ENCODE measurements at places on chromosomes 16 and 17. TPM values are rescaled to one million over a fixed set of nuclear protein-coding genes. Genes with fewer than 3 reads are reported as not detected.

Gene CTRB2
- 29.1 TPM for total RNA-seq

- DNase-seq, result no peak
Measured at GRCh38 chr16:12837291-12837690, 33.6 kb upstream of the CPPED1 start.

Gene HBQ1
- total RNA-seq, result not detected

DNA sequence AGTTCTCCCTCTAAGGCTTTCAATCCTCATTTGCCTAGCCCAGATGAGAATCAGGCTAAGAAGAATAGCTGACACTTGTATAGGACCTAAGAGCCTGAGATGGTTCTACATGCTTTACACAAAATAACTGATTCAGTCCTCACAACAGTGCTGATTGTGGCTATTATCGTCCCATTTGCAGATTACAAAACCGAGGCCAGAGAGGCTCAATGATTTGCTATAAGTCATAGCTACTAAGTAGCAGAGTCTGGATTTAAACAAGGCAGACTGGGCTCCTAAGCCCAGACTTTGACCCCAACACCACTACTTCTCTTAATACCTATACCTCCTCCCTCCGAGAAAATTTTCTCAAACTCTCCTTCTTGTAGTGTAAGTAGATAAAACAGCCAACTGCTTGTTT lies 23.1 kb downstream of the ABCC12 start:
- no peak for DNase-seq

- DNase-seq, result no peak
Measured at GRCh38 chr17:41593306-41593981, 6.7 kb upstream of the KRT14 start.

DNA sequence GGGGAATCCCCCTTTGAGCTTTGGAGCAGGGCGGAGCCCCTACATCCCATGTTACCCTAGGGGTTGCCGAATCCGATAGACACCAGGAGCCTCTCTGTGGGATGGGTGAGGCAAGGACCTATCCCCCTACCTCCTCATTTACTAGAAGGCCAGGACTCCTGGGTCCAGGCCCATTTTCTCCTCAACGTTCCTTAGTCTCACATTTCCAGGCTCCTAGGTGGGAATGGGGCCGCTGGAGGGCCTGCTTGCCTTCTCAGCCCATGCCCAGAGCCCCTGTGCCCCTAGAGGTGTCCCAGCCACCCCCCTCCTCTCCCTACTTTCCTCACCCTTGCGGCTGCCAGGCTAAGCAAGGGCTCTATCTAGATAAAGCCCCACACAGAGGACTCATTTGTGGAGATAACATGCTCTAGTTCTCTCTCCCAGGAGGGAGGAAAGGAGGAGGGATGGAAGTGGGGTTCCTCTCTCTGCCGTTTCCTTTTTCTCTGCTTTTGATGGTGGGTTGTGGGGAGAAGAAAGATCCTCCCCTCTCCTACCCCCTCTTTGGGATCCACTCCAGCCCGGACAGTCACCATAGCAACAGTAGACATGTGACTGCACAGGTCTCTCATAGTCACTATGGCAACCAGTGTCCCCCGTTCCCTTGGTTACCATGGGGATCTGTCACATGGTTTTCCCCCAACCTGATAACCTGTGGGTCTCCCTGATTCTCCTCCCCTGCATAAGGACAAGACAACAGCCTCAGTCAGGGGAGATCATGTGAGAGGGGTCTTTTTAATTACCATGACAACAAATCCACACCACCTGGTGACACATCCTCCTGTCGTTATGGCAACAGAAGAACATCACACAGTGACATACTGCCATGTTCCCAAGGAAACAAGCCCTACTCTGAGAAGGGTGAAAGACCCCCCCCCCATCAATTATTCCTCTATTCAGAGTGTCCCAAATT lies 5.2 kb downstream of the CACNA1G start:
- DNase-seq, result no peak

Gene NECAB2
- 0.25 TPM for total RNA-seq

- no peak for DNase-seq
Measured at GRCh38 chr17:63423963-63424362, 22.1 kb downstream of the CYB561 start.

GRCh38 chr16:2964475-2965336 lies 631 bp downstream of the KREMEN2 start:
- DNase-seq, result peak; percentile 68

- DNase-seq, result no peak
Measured at GRCh38 chr16:47056688-47057629, 83.5 kb upstream of the DNAJA2 start.

GRCh38 chr17:29757788-29758187 lies 135.1 kb upstream of the CORO6 start:
- DNase-seq, result no peak

GRCh38 chr17:3921502-3922319 lies 5.4 kb upstream of the P2RX1 start:
- DNase-seq, result no peak

DNA sequence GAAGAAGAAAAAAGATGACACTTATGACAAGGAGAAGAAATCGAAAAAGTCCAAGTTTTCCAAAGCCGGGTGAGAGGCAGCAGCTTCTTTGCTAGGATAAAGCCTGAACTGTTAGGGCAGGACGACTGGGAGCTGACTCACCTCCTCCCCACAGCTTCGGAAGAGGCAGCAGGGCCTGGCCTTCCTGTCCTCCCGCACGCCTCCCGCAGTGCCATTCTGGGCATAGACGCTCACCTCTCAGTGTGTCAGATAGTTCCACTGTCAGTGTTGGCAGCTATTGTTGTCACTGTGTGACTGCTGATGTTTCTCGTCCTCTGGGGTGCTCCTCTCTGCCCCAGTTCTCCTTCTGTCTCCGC lies 12.6 kb downstream of the UBN1 start:
- DNase-seq, result no peak

Gene NOG
- total RNA-seq, result 0.16 TPM

GRCh38 chr17:81542431-81543338 lies 9.5 kb downstream of the FAAP100 start:
- DNase-seq, result no peak

DNA sequence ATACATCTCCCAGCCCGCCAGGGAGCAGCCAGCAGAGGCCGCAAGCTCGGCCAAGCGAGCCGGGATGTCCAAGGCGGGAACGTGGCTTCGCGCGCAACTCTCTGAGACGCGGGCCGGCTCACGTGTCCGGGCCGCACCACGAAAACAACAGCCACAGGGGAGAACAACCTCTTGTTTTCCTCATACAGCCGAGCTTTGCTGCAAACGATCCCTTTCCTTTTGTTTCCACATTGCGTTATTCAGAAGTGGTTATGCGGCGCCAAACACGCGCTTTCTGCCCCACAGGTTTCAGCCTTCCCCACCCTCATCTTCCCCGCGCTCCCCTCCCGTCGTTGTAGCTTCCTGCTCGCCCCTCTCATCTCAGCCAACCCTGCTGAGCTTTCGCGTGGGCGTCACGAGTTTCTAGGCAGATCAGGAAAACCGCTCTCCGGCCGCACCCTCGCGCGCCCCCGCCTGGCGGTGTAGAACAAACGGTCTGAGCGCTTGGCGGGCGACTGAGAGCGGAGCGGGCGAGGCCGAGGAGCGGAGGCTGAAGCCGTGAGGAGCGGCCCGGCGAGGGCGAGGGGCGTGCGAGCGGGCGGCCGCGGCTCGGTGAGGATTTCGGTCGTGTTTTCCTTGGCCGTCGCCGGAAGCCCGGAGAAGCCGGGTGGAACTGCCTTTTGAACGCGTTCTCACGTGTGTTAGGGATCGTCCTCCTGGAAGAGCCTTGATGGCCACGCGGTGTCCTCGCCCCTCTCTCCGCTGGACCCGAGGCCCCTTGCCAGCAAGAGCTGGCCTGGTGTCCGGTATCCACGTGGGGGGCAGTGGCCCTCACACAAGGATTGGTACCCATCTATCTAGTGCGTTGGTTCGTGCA lies 6.6 kb upstream of the SMARCD2 start:
- peak; percentile 90 for DNase-seq

DNA sequence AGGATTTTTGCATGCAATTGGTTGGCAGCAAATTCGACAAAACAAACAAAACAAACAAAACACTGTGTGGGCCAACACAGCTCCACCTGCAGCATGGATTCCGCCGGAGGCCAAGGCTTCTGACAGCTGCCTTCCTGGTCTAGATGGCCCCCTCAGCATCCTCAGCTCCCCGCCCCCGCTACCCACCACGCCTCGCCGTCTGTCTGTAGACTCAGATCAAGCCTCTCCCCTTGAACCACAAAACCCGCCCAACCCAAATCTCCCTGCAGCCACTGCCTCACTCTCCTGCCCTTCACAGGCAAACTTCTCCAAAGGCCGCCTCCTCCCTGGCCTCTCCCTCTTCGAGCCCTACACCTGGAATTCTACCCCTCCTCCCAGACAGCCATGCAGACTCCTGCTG lies 57.9 kb downstream of the RTN4RL1 start:
- no peak for DNase-seq

GRCh38 chr17:35373534-35373983 lies at the start of gene SLFN11:
Gene SLFN11, minus strand, starts transcription at chr17:35373621. Its CDS starts 9,814 bp downstream, at chr17:35363807.
- DNase-seq, result peak; percentile 71

DNA sequence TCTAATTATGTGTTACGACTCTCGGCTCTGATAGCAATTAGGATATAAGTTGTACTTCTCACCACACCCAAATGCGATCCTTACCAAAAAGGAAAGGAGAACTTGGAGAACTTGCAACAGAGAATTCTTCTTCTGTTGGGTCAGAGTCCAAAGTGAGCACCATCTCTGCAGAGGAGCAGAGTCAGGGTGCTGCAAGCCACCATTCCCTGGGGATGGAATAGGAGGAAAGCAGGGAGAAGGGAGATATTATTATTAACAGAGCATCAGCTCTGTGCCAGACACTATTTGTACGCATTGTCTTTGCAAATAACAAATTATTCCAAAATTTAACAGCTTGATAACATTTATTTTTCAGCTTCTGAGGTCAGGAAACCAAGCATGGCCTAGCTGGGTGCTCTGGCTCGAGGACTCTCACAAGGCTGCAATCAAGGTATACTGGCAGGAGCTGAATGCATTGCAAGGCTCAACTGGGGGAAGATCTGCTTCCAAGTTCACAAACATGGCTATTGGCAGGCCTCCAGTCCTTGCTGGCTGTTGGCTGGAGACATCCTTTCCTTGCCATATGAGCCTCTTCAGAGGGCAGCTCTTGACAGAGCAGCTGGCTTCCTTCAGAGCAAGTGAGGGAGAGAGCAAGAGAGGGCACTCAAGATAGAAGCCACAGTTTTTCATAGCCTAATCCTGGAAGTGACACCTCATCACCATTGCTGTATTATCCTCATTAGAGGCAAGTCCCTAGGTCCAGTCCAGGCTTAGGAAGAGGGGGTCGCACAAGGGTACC lies 296.2 kb upstream of the CDH5 start:
- DNase-seq, result peak; percentile 55

- no peak for DNase-seq
Measured at GRCh38 chr17:63285551-63285950, 160.6 kb downstream of the CYB561 start.

DNA sequence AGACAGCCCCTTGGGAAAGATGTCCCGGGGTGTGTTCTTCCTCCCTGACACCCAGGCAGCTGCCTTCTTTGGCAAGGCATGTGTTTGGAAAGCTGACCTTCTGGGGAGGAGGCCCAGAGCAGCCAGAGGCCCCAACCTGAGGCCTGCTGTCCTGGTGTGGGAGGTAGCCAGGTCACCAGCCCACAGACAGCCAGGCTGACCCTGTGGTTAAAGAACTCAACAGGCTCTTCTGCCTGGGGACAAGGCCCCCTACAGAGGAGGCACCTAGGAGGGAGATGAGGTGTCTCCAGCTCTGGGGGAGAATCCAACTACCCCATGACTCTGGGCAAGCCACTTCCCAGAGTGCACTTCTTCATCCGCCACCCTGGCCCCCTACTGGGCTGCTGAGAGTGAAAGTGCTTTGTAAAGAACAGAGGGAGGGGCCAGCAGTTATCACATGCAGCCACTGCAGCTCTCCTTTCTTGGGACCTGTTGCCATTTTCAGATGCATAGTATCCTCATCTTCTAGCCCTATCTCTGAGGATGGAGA lies 13.1 kb upstream of the SREBF1 start:
- DNase-seq, result no peak

Gene COPZ2
- total RNA-seq, result 9.9 TPM

- DNase-seq, result no peak
Measured at GRCh38 chr16:24151482-24151939, 104.6 kb upstream of the CACNG3 start.

- DNase-seq, result peak; percentile 65
Measured at GRCh38 chr16:2856061-2856670, 1.8 kb downstream of the PRSS22 start.

DNA sequence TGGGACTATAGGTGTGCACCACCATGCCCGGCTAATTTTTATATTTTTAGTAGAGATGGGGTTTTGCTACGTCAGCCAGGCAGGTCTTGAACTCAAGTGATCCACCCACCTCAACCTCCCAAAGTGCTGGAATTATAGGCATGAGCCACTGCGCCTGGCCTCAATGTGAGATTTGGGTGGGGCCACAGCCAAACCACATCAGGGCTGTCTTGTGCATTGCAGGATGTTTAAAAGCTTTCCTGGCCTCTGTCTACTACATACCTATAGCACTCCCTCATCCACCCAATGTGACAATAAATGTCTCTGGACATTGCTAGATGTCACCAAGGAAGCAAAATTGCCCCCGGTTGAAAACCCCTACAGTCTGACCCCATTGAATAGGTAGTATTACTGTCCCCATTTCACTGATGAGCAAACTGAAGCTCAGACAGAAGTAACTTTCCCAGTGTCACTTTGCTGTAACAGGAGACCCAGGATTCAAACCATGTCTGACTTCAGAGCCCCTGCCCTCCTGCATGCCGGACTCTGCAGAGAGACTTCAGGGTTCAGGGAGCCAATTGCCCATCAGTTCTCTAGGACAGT lies 3.6 kb upstream of the MAP3K14 start:
- DNase-seq, result no peak

- DNase-seq, result no peak
Measured at GRCh38 chr17:6574687-6575595, 18.6 kb upstream of the PITPNM3 start.

- peak; percentile 14 for DNase-seq
Measured at GRCh38 chr17:8803531-8804420, 4.6 kb upstream of the MFSD6L start.

DNA sequence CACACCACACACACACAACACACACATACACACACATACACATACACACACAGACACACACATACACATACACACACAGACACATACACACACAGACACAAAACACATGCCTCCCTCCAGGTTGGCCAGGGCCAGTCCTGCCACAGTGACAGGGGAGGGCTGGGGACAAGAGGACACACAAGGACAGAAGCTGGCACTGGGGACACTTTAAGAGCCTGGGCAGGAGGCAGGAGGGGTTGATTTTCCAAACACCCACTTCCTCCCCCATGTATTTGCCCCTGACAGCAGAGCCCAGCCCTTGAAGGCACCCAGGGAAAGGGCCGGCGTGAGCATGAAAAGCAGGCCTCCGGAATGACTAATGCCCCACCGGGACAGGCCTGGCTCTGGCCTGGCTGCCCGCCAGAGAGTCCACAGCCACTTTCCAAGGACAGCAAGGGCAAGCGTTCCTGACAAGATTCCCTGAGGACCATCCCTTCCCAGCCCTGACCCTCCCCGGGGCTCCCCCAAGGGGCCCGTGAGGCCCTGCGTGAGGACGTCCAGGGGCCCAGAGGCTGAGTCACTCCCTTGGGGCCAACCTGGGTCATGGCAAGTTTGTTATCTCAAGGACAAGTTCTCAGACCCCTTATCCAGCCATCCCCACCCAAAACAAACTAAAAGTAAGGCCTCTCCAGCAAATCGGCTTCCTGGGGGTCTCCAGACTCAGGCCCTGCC lies 235.6 kb downstream of the ZNF423 start:
- peak; percentile 29 for DNase-seq

Gene PEX12
- 2.6 TPM for total RNA-seq

Gene TBC1D3D
- total RNA-seq, result 0.37 TPM

Data from colonic mucosa (tissue), 4 donors.